B cell (primary cell): ENCODE measurements at places on chromosomes 6 and 20.
A peak's percentile ranks its signal among the peaks of the same experiment; 100 is the strongest.

DNA sequence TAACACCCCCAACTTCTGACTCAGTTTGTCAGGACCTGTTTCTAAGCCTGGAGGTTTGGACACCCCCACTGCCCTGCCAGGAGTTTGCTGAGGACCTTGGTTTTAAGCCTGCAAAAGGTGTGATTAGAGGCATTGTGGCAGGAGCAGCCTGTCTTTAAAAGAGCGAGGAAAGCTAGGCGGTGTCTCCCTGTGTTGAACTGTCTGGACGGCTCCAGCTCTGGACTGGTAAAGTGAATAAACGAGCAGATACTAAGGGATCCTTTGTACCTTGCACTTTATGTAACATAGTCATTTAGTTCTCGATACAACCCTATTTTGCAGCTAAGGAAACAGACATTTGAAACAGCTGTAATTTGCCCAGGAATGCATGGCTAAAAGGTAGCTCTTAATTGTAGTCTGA is 14.4 kb downstream of the FAM83D start:
- no peak for DNase-seq

GRCh38 chr6:132365281-132365907 is 35.9 kb downstream of the MOXD1 start:
- peak; percentile 45 for DNase-seq

DNA sequence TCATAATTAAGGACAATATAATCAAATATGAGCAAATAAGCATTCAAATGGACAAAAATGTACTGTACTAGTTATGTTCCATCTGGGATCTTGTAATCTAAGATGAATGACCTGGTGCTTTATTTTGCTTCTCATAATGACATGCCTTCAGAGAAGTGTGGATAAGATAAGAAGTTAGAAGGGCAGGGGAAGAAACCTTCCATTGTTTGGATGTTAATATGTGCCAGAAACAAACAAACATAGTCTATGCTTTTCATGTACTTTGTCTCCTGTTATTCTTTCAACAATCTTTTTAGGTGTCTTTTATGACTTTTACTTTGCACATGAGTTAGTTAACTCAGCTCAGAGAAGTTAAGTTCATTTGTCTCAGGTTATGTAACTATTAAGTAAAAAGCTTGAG is 511.5 kb upstream of the SOX4 start:
- no peak for DNase-seq

DNA sequence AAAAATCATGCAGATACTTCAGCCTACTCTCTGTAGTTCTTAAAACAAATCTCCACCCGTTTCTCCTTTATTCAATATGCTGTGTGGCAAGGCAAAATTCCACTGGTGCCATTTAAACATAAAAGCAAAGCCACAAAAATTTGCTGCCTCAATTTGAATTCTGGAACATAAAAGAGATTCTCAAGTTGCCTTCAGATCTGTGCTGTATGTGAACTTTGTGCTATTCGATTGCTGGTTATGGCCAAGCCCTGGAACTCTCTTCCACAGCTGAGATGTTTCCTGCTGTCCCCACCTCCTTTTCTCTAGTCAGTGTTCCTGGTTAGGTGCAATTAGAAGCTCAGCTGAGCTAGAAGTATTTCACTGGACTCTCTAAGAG is 395.3 kb upstream of the BTBD3 start:
- DNase-seq: no peak

DNA sequence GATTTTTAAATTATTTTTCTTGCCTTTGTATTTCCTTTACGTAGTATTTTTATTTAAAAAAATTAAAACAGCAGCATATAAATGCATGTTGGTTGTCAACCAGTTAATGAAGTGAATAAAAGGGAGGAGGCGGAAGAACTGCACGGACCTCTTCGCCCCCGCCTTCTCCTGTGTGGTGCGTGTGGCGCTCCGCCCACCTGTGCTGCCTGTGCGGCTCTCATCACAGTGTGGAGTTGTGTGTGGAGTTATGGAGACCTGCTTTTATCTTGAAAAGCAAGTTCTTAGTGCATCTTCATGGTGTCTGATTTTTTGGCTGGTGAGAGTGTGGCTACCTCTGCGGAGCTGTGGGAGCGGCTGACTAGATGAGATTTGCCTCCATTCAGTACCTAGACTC is 58.4 kb downstream of the PTPN1 start:
- no peak for DNase-seq

DNA sequence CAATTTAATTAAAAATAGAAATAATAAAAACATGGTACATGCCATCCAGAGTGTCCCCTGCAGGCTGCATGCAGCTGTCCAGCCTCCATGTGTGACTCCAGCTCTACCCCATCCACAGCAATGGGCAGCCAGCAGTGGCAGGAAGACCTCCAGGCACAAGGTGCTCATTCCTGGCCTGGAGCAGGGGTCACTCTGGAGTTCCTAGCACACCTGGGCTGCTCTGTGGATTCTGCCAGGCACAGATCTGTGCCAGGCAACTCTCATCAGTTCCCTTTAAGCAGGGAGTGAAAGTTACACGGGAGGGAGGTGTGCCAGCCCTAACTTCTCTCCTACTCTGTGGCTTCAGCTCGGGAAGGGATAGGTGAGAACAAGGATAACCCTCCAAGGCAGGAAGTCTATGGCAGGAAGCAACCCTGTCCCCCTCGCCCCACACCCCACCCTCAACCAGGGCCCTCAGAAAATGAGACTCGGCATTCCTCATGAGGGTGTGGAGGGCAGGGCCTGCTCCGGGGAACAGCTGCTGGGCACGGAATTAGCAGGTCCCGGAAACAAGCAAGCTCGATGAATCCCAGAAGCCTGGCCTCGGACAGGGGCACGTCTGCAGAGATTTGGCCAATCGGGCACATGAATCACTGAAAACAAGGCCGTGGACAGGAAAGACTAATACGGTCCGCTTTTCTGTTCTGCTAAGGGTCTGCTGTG is 10.0 kb downstream of the JPH2 start:
- no peak for DNase-seq

GRCh38 chr20:43987531-43987930 is 72.9 kb downstream of the TOX2 start:
- no peak for DNase-seq

GRCh38 chr20:6583134-6583738 is 184.2 kb upstream of the BMP2 start:
- DNase-seq: no peak

- DNase-seq: no peak
Measured at GRCh38 chr6:148671085-148671484, 75.7 kb upstream of the UST start.

DNA sequence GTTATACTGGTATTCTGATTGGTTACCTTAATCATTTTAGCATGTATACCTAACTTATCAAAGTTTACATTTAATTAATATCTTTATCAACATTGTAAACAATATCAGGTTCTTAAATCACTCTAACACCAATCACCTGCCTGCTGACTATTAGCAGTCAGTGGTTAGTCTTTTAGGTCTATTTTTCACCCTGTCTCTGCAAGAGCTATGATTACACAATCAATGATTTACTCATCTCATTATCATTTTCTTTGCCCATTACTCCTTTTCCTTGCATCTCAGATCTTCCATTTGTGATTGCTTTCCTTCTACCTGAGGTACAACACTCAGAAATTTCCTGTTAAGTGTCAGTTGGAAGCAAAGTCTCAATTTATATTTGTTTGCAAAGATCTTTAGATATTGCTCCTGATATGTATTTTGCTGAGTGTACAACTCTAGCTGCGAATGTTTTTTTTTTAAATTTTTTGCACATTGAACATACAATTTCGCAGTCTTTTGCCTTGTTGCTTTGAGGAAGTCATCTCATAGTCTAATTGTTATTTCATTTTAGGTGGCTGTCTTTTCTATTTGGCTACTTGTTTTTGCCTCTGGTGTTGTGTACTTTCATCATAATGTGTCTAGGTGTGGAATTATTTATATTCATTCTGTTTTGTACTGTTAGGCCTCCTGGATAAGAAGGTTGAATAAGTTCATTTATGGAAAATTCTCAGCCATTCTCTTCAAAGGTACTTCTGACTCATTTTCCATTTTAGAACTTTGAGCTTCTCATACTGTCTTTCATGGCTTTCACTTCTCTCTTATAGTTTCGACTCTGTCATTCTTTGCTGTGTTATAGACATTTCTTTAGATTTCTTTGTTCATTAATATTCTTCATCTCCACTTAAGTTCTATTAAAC is 104.9 kb upstream of the CEP162 start:
- no peak for DNase-seq

GRCh38 chr6:110550353-110550752 is 73.9 kb upstream of the SLC22A16 start:
- DNase-seq: no peak

DNA sequence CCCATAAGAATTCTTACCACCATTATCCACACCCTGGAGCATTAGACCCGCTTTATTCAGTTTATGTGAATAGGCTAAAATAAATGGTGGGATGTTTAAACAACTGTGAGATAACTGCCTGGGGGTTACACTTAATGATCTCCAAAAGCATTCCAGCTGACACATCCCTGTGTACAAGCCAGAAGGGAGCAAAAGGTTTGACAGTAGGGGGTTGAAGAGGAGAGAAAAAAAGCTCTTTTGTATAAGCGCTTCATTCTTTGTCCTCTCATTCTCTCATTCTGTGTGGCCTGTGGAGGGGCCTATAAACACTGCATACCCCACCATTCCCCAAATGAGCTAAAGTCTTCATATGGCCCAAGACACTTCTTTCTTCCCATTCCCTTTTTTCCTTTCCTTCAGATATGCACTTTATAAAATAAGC is 30.8 kb upstream of the COL21A1 start:
- no peak for DNase-seq

DNA sequence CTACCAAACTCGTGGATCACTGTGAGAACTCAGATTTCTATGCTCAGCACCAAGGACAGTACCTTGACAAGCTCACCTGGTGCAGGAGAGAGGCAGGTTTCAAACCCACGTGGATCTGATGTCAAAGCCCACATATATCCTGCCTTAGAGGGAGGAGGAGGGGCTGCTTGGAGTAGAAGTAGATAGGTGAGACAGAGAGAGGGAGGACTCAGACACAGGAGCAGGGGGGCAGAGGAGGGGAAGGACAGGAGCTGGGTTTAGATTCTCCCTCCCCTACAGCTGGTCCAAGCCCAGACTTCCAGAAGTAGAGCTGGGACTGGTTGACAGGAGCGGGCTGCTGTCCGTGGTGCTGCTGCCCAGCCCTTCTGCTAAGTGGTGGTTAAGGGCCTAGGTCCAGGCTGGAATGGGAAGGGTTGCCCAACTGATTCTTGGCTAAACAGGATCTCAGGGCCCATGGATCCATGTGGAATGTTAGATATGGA is 77.5 kb downstream of the CDH22 start:
- no peak for DNase-seq

DNA sequence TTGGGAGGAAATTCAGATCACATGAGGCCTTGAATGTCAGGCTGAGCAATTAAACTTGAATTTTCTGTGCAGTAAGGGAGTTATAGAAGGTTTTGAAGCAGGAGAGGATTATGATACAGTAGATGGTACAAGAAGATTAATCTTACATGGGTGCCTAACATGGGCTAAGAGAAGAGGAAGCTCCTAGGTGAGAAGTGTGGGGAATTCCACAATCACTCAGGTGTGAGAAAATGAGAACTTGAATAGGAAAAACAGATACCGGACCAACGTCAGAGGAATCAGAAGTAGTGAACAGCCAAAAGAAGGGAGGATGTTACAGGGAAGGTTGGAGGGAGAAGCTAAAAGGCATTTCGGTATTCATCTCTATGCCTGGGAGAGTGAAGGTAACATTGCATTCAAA is 250.7 kb upstream of the SLC35B3 start:
- DNase-seq: peak; percentile 62

GRCh38 chr20:2151858-2152281 is 50.2 kb downstream of the STK35 start:
- DNase-seq: no peak

- no peak for DNase-seq
Measured at GRCh38 chr6:56977192-56977591, 22.3 kb downstream of the BEND6 start.

- no peak for DNase-seq
Measured at GRCh38 chr6:89482126-89482525, 49.2 kb downstream of the ANKRD6 start.
